ENCODE measurements at places on chromosomes 4 and X.

DNA sequence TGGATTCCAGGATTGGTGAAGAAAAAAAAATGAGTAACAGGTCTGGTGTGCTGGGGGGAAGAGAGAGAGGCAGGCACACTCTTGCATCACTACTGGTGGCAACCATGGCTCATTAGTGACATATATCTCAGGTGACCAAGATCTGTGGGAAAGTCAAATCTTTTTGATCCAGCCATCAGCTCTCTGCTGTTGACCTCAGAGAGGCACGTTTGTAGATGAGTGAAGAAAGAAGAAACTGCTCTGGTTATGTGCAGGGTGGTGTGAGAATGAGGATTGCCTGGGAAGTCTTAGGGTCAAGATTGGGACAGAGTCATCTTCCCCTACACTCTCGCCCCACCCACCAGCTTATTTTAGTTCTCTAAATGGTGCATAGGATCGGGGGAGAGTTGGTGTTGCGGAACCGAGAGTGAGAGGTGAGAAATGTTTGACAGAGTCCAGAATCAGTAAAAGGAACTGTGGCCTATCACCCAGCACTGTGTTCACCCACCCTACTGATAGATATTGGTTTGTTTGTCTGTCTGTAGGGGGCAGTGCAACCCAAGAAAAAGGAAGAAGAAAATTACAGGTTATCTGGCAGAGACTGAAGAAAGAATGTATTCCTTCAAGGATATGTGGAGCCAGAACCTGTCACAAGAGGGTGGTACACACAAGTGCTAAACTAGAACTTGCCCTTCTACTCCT lies 21.9 kb downstream of the ARMCX6 start:
- H3K27ac ChIP-seq: no peak overlapping the region
- H3K27me3 ChIP-seq: no peaks in the 10 kb centered on the region
- peak; percentile 60 for DNase-seq
- no peak overlapping the region for H3K4me3 ChIP-seq
- no peaks in the 10 kb centered on the region for H3K4me1 ChIP-seq
- H3K36me3 ChIP-seq: no peaks in the 10 kb centered on the region

GRCh38 chrX:124238268-124238667 lies 94.2 kb upstream of the TEX13D start:
- no peaks in the 10 kb centered on the region for H3K36me3 ChIP-seq
- no peak for DNase-seq
- H3K27ac ChIP-seq: no peak overlapping the region
- H3K4me1 ChIP-seq: no peaks in the 10 kb centered on the region

DNA sequence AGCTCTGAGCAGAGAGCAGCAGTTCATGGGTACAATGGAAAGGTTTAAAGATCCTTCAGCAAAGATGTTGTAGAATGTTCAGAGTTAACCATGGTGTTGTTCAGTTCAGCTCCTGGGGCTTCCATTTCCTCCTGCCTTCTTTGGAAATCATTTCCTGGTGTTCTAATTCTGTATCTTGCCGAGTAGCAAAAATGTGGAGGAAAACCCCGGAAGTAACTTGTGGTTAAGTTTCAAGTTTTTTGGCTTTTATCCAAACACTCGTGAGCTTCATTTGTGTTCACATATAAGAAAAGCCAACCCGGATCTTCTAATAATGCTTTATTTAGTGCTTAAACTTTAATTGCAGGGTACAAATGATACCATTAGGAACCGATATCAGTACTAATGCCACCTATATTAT lies 33.6 kb upstream of the ARX start:
- no peaks in the 10 kb centered on the region for H3K27me3 ChIP-seq
- no peak overlapping the region for H3K4me3 ChIP-seq
- H3K27ac ChIP-seq: no peak overlapping the region

DNA sequence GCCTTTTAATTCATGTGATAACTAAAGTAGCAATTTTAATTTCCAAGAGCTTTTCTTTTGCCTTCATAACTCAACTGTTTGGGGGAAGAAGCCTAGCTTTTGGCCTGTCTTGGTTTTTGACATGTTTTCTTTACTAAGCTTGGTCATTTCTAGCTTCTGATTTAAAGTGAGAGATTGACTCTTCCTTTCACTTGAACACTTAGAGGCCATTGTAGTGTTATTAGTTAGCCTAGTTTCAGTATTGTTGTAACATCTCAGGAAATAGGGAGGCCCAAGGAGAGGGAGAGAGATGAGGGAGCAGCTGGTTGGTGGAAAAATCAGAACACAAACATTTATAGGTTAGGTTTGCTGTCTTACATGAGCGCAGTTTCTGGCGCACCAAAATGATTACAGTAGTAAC lies 44.8 kb downstream of the DCLK2 start:
- no peaks in the 10 kb centered on the region for H3K36me3 ChIP-seq
- DNase-seq: no peak
- no peak overlapping the region for H3K27ac ChIP-seq

DNA sequence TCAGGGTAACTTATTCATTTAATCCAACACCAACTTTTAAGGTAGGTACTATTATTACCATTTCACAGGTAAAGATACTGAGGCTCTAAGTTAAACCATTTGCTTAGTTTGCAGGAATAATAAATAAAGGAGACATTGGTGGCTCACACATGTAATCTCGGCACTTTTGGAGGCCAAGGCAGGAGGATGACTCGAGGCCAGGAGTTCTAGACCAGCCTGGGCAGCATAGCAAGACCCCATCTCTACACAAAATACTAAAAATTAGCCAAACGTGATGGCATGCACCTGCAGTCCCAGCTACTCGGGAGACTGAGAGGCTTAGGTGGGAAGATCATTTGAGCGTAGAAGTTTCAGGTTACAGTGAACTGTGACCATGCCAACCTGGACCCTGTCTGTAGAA lies 37.7 kb downstream of the SULT1E1 start:
- H3K36me3 ChIP-seq: no peaks in the 10 kb centered on the region
- H3K4me1 ChIP-seq: no peaks in the 10 kb centered on the region
- no peak for DNase-seq
- H3K27me3 ChIP-seq: no peaks in the 10 kb centered on the region

DNA sequence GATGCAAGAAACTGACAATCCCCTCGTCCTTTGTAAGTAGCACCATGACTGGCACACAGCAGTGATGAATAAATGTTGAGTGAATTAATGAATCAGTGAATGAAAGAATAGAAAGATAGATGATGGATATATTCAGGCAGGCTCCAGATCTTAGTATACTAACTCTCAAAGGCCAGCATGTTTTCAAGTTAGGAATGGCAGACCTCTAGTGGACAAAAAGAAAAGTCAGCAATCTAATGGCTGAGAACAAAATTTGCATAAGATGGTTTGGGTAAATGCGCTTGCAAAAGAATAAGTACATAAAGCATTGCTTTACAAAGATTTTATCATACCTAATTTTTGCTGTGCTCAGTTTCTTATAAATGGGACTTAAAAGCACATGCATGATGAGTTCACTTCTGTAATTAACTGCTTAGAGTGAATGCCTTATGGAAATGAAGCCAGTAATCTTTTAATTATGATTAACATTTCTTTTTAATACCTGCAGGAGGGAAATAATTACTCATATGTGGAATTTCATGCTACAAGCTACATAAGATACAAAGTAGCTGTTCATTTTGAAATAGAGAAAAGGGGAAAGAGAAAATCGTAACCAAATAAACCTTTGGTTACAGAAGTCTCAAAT lies 126.9 kb upstream of the GPRIN3 start:
- peak; percentile 29 for DNase-seq
- no peak overlapping the region for H3K27ac ChIP-seq
- no peak overlapping the region for H3K4me3 ChIP-seq

DNA sequence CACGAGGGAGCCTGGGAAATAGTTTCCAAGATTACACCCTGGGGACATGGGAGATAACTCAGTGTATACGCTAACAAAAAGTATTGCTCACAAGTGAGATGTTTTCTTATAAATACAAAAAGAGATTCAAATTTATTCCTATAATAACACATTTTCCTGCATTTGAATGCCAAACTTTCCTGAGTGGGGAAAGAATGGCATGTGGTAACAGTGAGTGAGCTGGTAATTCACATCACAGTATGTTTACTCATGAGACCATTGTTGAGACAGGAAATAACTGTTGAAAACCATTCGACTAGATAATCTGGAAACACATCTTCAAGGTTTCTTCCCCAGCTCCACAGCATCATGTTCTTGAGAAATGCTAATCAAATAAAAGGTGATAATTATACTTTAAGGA lies 109.1 kb downstream of the TASL start:
- no peaks in the 10 kb centered on the region for H3K27me3 ChIP-seq
- no peak for DNase-seq
- H3K4me3 ChIP-seq: no peak overlapping the region
- no peak overlapping the region for H3K27ac ChIP-seq
- H3K36me3 ChIP-seq: no peaks in the 10 kb centered on the region

DNA sequence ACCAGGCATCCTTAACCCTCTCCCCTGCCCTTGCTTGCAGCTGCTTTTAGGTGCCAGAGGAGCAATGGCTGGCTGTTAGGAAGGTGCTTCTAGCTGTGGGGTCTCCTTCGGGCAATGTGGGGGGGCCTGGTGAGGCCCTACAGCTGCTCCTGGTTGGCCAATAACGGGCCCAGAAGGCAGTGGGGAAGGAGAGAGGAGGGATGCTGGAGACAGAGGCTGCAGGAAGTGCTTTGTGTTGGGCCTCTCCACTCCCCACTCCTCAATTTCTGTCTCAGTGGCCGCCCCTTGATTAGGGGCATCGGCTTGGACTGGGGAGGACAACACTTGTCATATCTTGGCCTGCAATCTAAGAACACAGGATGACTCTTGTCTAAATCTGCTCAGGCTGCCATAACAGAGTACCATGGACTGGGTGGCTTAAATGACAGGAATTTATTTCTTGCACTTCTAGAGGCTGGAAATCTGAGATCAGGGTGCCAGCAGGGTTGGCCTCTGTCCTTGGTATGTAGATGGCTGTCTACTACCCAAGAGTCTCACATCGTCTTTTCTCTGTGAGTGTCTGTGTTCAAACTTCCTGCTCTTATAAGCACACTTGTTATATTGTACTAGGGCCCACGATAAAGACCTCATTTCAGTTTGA lies 374.3 kb downstream of the MID1IP1 start:
- H3K36me3 ChIP-seq: no peaks in the 10 kb centered on the region
- no peak overlapping the region for H3K4me3 ChIP-seq
- H3K27ac ChIP-seq: no peak overlapping the region
- no peak for DNase-seq

DNA sequence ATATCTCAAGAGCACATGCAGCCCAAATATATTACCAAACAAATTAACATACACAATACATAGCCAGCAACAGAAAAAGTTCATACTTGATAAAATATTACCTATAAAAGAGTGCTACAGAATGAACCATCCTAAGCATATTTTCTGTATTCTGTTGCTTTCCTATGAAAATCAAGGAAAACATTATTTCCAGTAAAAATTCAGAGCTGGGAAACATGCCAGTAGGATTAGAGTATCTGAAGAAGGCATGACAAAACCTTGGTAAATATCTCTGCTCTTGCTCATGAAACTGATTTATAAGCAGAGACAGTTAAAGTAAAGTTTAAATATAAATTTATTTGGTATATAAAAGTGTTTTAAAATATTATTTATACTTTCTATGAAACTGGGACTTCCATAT lies 599.7 kb downstream of the ARAP2 start:
- H3K27ac ChIP-seq: no peak overlapping the region
- H3K36me3 ChIP-seq: no peaks in the 10 kb centered on the region
- no peak for DNase-seq
- no peak overlapping the region for H3K4me3 ChIP-seq

- H3K4me3 ChIP-seq: no peak overlapping the region
- no peak overlapping the region for H3K27ac ChIP-seq
- H3K36me3 ChIP-seq: no peaks in the 10 kb centered on the region
- H3K4me1 ChIP-seq: no peaks in the 10 kb centered on the region
- H3K27me3 ChIP-seq: no peaks in the 10 kb centered on the region
- DNase-seq: no peak
Measured at GRCh38 chrX:38672646-38673045, 111.3 kb downstream of the TSPAN7 start.

Data from neural progenitor cell (in vitro differentiated cells).